ENCODE measurements at places on chromosomes 5 and 9.

DNA sequence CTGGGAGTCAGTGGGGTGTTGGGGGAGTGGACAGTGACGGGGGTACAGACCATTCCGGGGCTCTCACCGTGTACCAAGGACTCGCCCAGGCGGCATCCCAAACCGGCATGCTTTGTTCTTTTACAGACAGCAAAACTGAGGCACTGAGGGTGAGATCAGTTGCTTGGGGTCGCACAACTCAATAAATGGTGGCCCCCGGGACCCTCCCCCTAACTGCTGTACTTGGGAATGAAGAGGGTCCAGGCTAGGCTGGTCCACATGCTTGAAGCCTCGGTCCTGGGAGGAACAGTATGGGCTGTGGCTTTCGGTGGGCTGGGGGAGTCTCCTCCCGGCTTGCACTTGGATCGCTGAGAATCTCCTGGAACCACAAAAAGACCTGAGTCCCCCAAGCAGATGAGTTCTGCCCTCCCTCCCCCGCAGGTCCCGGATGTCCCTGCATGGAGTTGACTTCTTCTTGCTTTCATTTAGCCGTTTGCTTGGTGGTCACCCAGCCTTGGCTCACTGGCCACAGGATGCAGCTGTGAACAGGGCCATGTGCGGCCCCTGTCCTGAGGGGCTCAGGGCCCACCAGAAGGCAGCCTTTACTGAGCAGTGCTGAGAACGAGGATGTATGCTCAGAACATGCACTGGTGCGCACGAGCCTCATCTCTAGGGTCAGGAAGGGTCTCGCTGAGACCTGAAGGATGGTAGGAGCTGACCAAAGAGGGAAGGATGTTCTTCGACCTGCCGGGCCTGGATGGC, 4.2 kb downstream of the LAMC3 start:
- no peak for DNase-seq

DNA sequence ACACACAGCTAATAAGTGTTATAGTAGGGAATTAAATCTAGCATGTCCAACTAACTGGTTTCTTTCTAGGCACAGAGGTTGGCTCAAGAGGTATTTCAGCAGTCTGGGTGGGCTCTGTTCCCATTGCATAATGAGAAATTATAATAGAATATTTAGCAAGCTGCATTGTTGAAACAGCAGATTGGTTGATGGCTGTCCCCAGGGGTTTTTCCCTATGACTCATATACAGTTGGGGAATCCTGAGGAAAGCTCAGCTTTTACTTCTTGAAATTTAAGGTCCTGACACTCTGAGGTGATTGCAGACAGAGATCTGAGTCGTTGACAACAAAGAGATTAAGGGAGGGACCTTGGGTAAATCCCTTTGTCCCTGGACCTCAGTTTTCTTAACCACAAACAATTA, 38.3 kb upstream of the TNFSF8 start:
- DNase-seq = no peak

- no peak for DNase-seq
These were observed 53.6 kb upstream of the POU5F2 start for GRCh38 chr5:93794954-93795353.

DNA sequence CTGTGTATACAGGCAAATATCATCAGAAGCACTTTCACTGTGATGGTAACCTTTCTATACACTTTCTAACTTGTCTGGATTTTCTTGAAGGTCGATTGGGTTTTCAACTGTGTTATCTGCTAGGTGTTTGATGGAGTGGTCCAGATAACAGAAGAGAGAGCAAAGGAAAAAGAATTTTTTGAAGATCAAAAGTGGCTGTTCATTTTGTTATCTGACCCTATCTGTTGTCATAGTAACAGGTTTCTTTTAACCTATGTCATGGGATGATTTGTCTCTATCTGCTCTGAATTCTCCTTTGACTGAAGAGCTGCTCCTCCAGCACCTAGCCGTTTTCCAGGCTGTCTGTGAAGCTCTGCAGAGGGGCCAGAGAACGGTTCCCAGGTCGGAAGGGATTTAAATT, 77.8 kb upstream of the IRX2 start:
- no peak for DNase-seq

- no peak for DNase-seq
These were observed 137.4 kb upstream of the IL12B start for GRCh38 chr5:159467666-159468065.

- DNase-seq = peak; percentile 26
These were observed 138.1 kb downstream of the ATPSCKMT start for GRCh38 chr5:10111571-10111970.

- peak; percentile 56 for DNase-seq
These were observed 440 bp downstream of the ANXA2R start for GRCh38 chr5:43039471-43040286.

- no peak for DNase-seq
These were observed 57.6 kb upstream of the SH3GL2 start for GRCh38 chr9:17521100-17521855.

GRCh38 chr9:129602598-129603415, 18.1 kb downstream of the C9orf50 start:
- no peak for DNase-seq

- DNase-seq = no peak
These were observed 75.2 kb upstream of the CTSL start for GRCh38 chr9:87650611-87651295.

GRCh38 chr5:178331491-178331996, 98.9 kb upstream of the PHYKPL start:
- DNase-seq = no peak

DNA sequence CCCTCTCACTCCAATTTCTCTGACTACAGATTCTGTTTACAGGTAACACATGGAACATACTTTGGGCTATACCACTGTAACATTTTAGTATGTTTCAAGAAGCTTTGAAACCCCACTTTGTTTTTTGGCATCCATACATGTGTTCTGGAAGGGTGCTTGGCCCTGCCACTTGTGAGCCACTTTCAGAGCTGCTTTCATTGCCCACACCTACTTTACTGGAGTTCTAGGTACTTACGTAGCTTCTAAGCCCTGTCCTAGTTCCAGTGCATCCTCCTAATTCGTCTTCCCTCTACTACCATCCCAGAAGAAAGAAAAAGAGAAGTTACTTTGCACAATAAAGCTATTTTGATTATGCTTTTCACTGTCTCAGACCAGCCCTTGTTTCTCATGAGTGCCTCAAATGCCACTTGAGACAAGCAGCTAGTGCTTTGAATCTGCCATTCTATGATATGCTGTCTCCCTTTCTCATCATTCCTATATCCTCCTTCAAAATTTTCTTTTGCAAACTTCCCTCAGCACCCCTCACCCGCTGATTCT, 26.5 kb upstream of the C5orf47 start:
- no peak for DNase-seq

GRCh38 chr5:138972230-138972629, 97.1 kb upstream of the LRRTM2 start:
- DNase-seq = no peak

DNA sequence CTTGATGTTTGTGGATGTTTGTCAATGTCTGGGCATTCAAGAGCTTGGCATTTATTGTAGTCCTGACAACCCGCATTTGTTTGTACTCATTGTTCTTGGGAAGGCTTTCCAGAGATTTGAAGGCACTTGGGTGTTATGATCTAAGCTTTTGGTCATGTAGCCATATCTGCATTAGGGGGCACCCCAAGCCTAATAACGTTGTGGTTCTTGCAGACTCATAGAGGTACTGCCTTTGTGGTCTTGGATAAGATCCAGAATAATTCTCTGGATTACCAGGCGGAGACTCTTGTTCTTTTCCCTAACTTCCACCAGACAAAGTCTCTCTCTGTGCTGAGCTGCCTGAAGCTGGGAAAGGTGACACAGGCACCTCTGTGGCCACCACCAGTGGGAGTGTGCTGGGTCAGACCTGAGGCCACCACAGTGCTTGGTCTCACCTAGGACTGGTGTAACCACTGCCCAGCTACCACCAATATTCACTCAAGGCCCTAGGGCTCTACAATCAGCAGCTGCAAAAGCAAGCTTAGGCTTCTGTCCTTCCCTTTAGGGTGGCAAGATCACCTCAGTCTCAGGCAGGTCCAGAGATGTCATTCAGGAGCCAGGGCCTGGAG, 144.4 kb upstream of the TAS2R1 start:
- no peak for DNase-seq

DNA sequence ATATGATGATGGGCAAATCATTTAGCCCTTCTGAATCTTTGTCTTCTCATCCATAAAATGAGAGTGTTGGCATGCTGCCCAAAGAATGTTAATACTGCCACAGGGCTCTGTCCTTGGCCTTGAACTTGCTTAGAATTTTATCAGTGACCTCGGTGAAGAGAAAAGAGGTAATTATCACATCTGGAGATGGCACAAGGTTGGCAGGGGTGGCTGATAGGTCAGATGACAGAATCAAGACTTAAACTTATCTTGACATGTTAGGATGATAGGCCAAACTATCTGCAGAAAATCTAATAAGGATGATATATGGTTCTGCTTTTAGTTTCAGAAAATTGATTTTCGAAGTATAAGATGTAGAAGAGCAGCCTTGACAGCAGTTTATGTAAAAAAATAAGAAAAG, 599.1 kb upstream of the CLINT1 start:
- no peak for DNase-seq

DNA sequence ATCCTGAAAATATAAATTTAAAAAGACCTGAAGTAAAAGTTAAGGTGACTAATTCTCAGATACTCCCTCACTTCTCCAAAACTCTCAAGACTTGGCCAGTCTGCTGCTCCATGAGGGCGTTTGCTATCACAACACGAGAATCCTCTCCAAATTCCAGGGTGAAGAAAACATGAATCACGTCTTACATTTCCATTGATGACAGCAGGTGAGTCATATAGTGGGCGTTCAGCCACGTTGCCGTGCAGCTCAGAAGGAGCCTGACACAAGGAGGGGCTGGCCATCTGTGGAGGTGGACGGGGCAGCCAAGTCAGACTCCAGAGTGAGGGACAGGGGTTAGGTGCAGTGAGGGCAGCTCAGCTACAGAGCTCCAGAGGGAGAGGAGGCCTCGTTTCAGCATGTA, 555.1 kb upstream of the ADAMTS16 start:
- DNase-seq = no peak

- DNase-seq = no peak
These were observed 616.1 kb downstream of the DTWD2 start for GRCh38 chr5:118371973-118372831.

DNA sequence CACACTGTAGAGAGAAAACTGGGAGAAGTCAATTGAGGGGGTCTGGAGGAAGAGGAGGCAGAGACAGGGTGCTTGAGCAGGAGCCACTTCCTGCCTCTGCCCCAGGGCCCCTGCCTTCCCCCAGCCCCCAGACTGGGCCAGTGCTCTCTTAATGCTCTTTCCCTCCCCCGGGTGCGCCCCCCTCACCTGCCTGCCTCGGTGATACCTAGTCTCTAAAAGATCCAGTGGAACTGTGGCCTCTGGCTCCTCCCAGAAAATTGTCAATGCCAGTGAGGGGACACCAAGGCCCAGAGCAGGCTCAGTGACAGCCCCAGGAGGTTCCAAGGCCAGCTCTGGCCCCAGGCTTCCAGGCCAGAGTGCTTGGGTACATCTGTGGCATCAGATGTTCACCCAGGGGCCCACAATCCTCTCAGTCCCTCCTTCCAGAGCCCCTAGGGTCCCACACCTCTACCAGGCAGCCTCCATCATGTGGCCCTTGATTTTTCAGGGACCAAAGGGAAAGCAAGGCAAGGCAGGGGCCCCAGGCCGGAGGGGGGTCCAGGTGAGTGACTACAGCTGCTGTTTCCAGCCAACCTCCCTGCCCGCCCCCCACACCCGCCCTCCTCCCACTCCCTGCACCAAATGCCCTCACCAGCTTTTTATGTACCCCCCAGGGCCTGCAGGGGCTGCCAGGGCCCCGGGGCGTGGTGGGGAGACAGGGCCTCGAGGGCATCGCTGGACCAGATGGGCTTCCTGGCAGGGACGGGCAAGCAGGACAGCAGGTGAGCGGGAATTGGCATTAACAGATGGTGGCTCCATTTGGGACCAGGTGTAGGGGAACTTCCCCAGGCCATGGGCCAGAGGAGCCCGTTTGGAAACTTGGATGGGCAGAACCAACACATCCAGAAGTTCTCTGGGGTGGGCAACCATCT, 33.1 kb upstream of the ORM1 start:
- no peak for DNase-seq

- no peak for DNase-seq
These were observed 266.2 kb upstream of the ADAMTSL1 start for GRCh38 chr9:18207735-18208134.

DNA sequence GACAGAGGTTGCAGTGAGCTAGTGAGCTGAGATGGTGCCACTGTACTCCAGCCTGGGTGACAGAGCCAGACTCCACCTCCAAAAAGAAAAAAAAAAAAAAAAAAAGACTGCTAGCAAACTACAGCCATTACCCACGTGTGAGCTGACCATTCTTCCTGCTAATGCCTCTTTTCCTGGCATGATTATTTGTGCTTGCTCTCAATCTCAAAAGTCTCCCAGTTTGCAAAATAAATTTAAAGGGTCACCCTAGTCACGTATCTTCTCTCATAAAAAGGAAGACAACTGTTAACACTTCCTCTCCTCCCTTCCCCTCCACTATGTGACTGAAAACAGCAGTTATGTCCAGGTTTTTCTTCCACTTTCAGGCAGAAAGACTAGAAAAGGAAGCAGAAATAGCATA, 37.2 kb downstream of the TRIM36 start:
- DNase-seq = no peak

- no peak for DNase-seq
These were observed 330.6 kb downstream of the NSG2 start for GRCh38 chr5:174376056-174376455.

- DNase-seq = no peak
These were observed 553.0 kb downstream of the EBF1 start for GRCh38 chr5:158546748-158547147.

- DNase-seq = no peak
These were observed 58.0 kb downstream of the HRH2 start for GRCh38 chr5:175715627-175716522.

DNA sequence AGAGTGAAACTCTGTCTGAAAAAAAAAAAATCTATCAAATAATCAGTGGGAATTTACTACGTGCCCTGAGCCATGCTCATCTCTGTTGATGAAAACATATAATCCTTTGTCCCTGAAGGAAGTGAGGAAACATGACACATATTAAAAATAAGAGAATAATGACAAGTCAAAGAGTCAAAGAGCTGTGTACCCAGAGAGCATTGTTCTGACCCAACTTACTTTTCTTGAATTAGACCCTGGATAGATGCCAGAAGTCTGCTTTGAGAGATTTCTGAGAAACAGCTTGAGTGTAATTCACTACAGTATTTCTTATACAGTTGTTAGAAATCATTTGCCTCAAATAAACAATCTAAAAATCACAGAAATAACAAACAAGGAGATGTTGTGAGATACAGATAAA, 490.0 kb upstream of the PIK3R1 start:
- no peak for DNase-seq

GRCh38 chr5:138831703-138832102, 43.4 kb downstream of the LRRTM2 start:
- DNase-seq = no peak

GRCh38 chr9:34072868-34073590, 24.3 kb upstream of the UBAP2 start:
- DNase-seq = no peak

DNA sequence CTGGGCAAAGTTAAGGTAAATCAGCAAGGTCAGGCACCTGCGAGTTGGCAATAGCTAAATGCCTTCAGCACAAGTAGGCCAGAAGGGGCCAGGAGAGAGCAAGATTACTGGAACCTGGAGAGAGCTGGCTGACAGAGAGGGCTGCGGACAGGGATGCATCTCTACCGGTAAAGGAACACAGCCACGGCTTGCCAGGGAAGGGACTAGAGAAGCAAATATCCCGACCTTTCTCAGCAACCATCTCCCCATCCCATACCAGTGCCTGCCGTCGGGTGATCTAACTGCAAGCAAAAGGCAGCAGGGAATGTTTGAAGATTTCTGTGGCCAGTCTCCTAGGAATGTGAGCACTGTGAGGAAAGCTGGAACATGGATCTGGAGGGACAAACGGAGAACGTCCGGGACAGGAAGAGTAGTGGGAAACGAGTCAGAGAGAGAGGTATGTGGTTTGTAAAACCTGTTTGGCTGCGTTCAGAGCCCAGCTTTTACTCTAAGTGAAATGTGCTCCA, 15.9 kb upstream of the ABLIM3 start:
- no peak for DNase-seq
